ENCODE measurements at places on chromosomes 2 and 18.

GRCh38 chr2:175937216-175937615 lies 64.9 kb downstream of the LNPK start:
- no peak for DNase-seq

GRCh38 chr2:39120521-39120770 lies 405 bp downstream of the SOS1 start:
- no peak for DNase-seq

GRCh38 chr18:49096021-49096420 lies 145.3 kb upstream of the SMAD7 start:
- no peak for DNase-seq

DNA sequence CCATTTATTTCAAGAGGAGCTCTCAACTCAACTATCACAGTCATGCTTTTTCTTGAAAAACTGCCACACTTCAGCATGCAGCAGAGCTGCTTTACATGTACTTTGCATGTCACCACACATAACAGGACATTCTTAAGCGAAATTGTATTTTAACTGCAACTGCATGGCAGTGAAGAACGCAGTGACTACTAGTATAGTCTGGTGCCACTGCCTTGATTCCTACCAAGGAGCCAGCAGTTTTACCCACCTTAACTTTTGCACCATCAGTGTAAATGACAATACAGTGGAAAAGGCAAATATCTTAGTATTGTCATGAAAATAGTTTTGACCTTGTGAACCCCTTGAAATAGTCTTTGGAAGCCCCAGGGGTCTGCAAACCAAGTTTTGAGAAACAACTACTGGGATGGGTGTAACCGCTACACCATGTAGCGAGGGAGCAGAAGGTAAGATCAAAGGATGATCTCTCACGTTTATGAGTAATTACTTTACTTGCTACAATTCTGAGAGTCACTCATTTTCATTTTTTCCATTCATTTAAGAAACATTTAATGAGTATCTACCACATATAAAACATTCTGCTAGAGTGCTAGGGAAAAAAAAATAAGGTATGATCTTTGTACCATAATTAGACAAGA lies 32.3 kb upstream of the MPP4 start:
- no peak for DNase-seq

DNA sequence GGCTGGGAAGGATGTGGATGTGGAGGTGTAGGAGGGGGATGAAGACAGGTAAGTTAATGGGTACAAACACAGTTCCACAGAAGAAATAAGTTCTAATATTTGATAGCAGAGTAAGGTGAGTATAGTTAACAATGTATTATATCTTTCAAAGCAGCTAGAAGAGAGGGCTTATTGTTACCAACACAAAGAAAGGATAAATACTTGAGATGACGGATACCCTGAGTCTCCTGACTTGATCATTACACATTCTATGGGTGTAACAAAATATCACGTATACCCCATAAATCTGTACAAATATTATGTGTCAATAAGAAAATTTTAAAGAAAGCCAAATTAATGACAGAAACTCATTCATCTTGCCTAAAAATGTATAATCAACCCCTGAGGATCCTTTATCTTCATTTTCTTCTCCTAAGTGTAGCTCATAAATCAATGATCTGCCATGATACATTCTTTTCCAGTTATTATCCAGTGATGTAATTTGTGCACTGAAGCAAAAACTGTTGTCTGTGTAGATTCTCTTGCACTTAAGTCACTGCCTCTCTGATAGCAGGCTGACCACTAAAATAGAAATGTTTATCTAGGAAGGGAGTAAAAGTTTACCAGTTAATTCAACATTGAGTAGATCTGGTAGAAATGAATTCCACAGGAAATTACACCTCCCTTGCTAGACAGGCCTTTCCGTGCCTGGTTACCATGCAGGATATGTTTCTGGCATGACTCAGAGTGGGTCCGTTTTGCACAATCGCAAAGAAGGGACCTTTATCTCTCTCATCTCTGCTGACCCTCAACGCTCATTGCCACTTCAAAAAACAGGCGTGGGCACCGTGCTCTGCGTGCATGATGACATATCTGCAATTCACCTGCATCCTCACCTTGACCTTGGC lies 249.7 kb upstream of the NCKAP5 start:
- DNase-seq, result peak; percentile 98

GRCh38 chr2:218289639-218290315 lies 2.5 kb downstream of the TMBIM1 start:
- DNase-seq, result peak; percentile 42

DNA sequence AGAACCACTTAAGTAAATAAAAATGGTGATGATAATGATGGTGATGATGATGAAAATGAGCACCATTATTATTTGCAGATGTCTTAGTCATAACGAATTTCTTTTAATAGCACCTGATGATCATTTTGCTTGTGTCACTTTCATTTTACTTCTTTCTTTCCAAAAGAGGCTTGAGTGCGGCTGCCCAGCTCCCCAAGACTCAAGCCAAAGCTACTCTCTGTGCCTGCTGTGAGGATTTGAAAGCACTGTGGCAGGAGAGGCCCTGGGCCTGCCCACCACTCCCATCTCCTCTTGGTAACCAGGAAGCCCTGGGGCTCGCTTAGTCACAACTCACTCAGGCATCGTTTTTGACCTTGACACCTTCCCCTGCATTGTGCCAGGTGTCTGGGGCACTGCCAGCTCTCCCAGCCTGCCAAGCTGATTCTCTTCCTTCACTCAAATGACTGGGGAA lies 41.2 kb downstream of the RPL37A start:
- peak; percentile 78 for DNase-seq

GRCh38 chr2:238081561-238081960 lies 18.6 kb upstream of the ESPNL start:
- DNase-seq, result no peak

Data from kidney epithelial cell (primary cell).